T follicular helper cell (primary cell): ENCODE measurements at places on chromosomes 16 and 17.

GRCh38 chr17:5621026-5621425, 36.7 kb upstream of the NLRP1 start:
- no peak for DNase-seq

- no peak for DNase-seq
Measured at GRCh38 chr16:84965428-84966415, 45.6 kb downstream of the ZDHHC7 start.

GRCh38 chr16:14586637-14587305, 43.3 kb downstream of the PARN start:
- no peak for DNase-seq

DNA sequence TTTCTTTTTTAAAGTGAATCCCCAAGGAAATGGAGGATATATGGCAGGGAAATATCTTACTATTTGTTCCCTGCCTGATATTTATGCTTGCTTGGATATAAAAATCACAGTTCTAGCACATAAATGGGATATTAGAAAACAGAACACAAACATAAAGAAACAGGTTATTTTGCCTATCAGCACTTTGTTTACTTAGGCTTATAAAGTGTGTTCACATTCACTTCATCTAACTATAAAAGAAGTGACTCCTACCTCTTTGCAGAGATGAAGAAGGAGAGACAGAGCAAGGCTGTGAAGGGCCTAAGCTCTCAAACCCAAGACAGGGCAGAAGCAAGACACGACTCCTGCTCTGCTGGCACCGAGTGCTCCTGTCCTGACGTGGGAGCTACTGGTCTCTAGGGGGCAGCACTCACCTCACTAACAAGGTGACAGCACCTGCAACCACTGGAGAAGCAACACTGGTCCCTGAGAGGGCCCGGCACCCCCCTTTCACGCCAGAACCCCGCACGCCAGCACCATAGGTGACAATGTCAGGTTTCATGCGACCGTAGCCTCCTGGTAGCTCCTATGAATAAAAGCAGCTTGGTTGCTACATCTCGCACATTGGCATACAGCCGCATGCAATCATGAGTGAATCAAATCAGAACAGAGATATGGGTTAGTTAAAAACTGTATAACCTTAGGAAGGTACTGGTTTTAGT, 32.0 kb downstream of the MBTPS1 start:
- peak; percentile 56 for DNase-seq

- DNase-seq: no peak
Measured at GRCh38 chr16:62060089-62060488, 23.9 kb upstream of the CDH8 start.

GRCh38 chr17:6684460-6684783, 28.7 kb downstream of the SLC13A5 start:
- DNase-seq: no peak

DNA sequence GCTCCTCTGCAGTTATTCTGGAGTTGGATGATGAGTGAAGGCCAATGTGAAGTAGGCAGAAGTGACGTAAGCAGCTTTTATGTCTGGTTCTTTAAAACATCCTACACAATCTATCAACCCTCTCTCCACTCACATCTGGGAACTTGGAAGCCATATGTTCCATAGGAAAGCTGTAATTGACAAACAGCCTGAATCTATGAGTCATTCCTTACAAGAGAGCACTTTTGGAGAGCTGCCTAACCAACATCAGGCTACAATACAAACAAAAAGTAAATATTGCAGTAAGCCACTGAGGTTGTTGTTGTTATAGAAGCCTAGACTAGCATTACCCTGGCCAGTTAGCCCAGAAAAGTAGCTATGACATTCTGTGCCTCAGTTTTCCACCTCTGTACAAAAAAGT, 5.9 kb downstream of the CCL7 start:
- DNase-seq: no peak

GRCh38 chr17:77882481-77883212, 75.9 kb upstream of the TNRC6C start:
- peak; percentile 85 for DNase-seq

DNA sequence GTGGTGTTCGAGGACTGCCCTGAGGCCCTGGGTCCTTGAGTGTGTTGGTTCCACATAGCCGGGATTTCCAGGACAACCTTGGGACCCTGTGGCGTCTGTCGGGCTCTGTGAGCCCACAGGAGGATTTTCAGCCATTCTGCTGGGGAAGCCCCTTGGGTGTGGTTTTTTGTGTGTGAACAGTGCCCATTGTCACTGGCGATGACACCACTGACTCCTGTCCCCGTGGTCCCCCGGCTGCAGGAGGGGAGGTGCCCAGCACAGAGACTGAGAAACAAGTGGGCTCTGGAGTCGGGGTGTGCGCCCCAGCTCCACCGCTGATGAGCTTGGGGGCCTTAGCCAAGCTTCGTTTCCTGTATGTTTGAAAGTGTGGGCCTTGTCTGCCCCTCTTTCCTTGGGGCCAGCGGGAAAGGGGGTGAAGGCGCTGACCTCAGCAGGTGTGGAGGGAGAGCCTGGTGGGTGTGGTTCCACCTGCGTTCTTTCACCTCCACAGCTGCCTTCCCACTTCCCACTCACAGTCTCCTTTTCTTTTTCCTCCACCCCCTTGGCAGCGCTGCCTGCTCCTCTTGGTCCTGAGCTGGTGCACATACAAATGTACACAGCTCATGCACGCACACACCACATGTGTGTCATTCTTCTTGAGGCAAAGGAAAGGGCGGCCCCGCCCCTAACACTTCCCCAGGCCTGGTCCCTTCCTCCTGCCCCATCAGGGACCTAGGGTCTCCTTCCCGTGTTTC, 16.1 kb downstream of the MGRN1 start:
- no peak for DNase-seq

- DNase-seq: no peak
Measured at GRCh38 chr16:75376475-75377161, 56.7 kb downstream of the CFDP1 start.

DNA sequence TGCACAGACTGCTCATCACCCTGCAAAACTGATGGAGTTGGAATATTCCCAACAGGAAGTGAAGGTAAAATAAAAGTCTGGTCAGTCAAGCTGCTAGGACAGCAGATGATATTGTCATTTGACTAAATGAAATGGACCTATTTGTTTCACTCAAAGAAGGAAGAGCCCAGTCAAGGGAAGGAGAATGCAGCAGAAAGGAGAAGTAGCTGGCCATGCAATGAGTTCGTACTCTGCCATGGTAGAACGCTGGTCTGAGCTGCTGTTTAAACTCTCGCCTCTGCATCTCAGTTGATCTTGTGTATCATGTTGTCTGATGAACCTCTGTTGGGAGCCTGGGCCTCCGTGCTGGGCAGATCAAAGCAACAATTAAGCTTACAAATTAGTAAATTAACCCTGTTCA, 15.6 kb upstream of the YPEL2 start:
- DNase-seq: no peak

- DNase-seq: no peak
Measured at GRCh38 chr16:82016964-82017363, 5.7 kb upstream of the SDR42E1 start.
